ENCODE measurements at places on chromosomes 13 and 19. TPM values are rescaled to one million over a fixed set of nuclear protein-coding genes. Genes with fewer than 3 reads are reported as not detected.

- no peak for DNase-seq
Measured at GRCh38 chr13:30804474-30804873, 69.1 kb downstream of the ALOX5AP start.

DNA sequence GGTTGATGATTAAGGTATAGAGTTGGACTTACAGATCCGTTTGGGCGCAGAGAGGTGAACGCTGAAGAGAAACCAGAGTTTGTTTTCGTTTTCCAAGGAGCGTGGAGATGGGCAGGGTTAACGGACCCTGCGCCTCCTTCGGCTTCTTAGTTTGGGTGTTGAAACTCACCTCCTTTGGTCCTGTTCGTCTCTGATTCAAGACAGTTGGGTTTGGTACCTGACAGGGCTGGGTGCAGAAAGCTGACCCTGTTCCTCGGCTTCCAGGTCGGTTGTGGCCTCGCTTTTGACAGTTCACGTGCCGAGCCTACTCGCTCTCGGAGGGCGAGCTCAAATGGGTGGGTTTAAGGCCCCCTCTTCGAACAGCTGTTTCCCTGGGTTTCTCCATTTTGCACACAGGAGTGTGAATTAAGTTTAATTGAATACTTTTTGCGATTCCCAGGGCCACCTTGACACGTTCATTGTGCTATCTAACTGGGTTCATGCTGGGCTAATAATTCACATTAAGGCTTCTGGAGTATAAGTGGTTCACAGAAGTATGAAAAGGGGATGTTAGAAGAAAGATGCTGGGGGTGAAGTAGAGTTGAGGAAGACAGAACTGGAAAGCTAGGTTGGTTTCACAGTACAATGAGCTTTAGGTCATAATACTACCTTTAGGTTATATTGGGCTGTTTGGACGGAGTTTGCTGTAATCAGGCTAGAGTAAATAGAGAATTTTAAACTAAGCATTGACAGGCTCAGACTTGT is 638 bp downstream of the USPL1 start:
- no peak for DNase-seq

SOHLH2 gene
- total RNA-seq, result 1.2 TPM

DNA sequence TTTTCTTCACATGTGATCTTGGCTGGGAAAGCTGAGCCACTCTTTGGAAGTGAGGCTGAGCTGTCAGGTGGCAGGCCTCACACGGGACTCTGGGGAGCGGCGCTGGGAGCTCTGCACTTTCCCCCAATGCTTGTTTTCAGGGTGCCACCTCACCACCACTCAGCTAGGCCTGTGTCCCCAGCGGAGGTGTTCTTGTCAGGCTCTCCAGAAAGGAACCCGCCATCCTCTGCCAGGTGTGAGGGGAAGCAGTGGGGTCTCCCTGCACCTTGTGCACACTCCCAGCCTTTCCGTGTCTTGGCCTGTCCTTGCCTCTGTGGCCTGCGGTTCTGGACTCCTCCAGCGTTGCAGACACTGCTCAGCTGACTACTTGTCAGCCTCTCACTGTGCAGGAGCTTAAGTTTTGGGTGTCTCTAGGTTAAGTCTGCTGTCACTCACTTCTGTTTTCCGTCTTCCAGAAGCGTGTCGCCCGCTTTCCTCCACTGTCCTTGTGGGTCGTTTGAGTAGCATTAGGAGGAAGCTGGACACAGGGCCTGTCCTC is 51.9 kb downstream of the GGACT start:
- no peak for DNase-seq

DNA sequence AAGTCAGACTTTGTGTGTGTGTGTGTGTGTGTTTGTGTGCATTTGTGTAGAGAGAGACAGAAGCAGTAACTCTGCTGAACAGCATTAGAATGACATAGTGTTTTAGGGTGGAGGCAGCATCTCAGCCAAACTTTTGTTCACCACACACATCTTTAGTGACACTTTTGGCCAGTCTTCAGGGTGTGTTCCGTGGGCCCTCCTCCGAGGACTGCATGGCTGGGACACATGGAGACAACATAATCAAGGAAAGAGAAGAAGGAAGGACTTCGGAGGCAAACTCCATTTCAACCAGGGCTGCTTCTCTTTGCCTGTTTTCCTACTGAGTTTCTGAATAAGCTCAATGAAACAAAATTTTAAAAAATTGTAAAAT is 205.1 kb downstream of the LHFPL6 start:
- DNase-seq, result no peak

- DNase-seq, result no peak
Measured at GRCh38 chr13:44386913-44387556, 13.4 kb downstream of the SERP2 start.

DNA sequence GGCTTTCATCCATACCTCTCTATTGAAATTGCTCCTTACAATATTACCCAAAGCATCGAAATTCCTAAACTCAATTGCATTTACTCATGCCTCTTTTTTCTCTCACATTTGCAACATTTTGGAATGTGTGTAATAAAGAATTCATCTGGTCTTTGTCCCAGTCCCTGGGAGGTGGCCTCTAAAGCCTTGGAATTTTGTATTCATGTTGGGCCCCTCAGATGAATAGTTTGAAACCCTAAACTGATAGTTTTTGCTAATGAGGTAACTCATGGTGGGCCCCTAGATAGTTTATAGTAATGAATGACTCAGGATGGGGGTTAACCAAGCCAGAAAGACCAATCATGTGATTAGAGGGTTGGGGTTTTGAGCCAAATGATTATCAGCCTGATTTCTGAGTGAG is 490.4 kb downstream of the DIAPH3 start:
- DNase-seq, result no peak

DNA sequence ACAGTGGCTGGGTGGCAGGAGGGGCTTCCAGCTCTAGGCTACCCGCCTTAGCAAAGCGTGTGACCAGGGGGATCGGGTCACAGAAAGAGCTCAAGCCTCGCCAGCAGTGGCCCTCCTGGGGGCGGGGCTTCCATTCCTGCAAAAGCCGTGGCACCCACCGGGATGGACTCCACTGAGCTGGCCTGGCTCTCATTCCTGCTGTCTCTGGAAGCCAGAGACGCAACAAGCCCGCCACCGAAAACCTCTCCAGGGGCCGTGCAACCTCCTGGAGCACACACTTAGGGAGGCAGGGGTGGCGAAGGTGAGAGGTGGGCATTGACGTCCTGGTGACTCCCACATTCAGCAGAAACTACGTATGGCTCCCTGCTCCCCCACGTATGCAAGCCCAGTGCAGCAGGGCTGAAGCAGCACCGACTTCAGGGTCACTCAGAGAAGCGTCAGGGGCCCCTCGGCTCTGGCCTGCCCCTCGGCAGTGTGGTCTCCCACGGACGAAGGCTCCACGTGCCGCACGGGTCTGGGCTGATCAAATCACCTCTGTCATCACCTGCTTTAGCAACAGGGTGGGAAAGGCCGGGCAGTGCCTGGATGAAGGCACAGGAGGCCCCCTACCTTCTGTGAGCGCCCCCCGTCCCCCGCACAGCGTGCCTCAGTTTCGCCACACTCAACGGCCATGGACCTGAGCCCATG is 3.1 kb downstream of the C19orf25 start:
- no peak for DNase-seq

- DNase-seq, result no peak
Measured at GRCh38 chr19:51065221-51065960, 499 bp upstream of the KLK13 start.

DNA sequence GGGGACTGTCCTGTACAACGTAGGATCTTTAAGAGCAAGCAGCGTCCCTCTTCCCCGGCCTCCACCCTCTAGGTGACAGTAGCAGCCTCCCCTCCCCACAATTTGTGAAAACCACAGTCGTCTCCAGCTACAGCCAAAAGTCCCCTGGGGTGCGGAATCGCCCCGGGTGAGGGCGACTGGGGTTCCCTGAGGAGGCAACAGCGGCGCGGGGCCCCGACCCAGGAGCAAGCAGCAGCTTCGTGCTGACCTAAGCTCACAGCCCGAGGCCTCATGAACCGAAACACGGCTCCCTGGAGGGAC is 322 bp downstream of the ZNF558 start:
- no peak for DNase-seq

NKPD1 gene
- 0.09 TPM for total RNA-seq

DNA sequence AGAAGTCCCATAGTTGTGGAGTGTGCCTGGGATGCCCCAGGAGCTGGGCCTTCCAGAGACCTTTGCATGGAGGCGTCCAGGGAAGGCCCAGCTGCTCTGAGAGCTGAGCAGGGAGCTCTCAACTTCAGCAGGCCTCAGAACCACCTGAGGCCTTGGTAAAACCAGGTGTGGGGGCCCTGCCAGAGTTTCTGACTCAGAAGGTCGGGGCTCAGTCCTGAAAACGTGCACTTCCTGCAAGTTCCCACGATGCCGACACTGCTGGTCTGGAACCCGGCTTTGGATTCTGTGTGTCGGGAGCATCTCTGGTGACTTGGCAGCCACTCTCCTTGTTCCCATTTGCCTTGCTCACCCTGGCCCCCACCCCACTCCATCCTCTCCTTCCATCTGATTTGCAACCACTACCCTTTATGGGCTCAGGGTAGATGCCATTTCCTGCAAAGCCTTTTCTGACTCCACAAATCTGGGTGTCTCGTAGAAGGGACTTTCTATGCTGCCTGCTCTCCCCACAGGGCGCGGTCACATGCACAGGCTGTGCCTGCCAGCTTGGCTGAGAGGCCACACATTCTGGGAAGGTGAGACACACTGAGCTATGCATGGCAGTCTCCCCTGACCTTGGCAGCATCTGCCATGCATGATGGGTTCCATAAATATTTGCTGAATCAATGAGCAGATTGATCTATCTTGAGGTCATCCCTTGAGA is 244.7 kb downstream of the COL4A1 start:
- peak; percentile 27 for DNase-seq

DNA sequence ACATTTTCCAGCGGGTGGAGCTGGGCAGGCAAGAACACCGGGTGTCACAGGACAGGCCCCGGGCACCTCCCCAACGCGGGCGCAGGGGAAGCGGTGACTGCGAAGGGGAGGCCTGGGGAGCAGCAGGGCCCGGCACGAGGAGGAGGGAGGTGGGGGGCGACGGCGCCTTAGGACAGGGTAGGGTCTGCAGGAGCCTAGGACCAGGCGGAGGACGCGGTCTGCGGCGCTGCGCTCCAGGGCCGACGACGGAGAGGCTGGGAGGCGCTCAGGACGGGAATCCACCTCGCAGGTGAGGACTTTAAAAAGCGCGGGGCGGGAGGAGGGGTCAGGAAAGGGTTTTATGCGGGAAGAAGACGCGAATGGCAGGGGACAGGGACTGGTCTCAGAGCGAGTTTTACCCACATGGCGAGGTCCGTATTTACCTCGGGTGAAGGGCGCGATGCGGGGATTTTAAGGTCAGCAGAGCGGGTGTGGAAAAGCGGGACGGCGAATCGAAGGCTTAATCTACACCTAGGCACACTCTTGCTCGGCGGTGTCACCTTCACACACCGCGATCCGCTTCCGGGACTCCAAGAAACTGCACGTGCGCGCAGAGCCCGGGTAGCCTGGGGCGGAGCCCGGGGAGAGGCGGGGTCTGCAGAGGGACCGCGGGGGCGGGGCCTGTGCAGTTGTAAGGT is 13.5 kb downstream of the ERVV-2 start:
- no peak for DNase-seq

DNA sequence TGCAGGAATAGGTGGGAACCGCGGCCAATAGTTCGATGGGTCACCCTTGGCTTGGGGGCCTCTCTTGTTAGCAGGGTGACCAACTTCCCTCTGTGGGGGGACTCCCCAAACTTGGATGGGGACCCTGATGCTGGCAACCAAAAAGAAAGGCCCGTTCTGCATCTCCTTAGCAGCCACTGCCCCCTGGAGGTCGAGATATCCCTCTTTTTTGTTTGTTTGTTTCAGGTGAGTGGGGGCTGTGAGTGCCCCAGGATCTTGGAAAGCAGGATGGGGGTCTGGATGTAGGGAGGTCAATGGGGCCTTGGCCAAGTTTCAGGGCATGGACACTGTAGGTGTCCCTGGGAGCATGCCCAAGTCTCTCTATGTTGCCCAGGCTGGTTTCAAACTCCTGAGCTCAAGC is 7.7 kb upstream of the CRTC1 start:
- DNase-seq, result peak; percentile 44

FBXW9 gene
- total RNA-seq, result 10.8 TPM

DNA sequence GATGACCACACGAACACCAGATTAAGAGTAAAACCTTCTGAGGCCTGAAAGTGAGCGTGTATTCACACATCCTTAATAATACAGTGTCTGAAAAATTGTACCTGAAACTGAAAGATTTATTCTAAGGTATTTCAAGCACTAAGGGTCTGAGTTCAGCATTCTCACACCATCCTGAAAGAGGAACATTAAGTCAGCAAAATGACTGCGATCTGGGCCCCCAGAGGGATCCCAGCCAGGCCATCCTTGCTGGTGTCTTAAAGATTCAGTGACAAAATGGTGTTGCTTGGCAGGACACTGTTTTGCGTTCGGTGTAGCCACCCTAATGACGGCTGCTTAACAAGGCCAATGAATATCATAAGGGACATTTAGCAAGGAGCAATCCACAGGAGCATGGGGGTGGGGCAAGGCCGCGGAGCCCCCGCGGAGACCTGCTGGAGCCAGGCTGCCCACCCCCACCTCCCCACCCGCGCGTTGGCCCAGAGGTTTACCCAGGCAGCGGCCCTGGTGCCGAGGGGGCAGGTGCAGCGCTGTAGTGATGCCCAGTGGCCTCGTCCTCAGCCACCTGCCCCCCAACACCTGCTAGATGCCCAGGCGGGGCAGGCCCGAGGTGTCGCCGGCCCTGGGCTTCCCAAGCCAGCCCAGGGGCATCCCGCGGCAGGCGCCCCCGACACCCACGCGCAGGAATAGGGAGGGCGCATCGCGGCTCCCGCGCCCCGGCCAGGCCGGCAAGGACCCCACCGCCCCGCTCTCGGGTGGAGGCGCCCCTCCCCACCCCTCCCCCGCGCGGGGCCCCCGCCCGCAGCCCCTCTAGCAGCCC is 742 bp downstream of the NALCN start:
- DNase-seq, result no peak

DNA sequence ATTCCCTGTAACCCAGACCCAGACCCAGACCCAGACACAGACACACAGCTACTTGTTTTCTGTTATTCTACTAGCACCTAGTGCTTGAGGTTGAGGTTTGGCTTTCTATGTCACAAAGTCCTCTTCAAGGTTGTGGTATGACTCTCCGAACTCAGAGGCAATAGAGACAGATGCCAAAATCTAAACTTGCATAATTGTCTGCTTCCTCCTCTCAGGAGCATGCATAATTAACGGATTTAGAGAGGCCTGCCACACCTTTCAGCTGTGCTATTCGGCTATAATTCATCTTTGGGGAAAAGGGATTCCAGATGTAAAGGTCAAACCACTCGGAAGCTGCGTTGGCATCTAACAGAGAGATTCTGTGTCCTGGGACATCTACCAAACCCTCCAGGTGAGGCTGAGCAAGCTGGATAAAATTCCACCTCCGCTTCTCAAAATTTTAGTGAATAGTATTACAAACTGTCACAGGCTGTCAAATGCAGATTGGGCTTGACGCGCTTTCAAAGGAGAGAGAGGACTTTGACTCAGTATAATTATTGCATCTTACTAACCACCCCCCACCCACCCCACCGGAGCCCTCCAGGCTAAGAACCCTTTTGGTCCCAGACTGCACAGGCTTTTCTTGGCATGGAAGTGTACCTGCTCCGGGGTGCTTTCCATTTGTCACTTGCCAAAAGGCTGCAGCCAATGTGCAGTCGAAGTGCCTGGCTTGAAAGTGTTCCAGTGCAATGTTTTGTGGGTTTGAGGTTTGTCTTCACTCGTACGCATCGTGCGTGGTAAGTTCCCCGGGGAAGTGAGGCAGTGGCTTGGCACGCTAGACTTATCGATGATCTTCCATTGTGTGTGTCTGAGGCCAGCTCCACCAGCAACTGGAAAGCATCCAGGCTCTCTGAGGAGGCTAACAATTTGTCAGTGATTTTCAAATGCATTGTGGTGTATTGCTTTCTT is 194.1 kb downstream of the TDRD3 start:
- DNase-seq, result peak; percentile 66
